Stimulated activated naive CD4-positive, alpha-beta T cell (primary cell): ENCODE measurements at places on chromosomes 16 and 17.

DNA sequence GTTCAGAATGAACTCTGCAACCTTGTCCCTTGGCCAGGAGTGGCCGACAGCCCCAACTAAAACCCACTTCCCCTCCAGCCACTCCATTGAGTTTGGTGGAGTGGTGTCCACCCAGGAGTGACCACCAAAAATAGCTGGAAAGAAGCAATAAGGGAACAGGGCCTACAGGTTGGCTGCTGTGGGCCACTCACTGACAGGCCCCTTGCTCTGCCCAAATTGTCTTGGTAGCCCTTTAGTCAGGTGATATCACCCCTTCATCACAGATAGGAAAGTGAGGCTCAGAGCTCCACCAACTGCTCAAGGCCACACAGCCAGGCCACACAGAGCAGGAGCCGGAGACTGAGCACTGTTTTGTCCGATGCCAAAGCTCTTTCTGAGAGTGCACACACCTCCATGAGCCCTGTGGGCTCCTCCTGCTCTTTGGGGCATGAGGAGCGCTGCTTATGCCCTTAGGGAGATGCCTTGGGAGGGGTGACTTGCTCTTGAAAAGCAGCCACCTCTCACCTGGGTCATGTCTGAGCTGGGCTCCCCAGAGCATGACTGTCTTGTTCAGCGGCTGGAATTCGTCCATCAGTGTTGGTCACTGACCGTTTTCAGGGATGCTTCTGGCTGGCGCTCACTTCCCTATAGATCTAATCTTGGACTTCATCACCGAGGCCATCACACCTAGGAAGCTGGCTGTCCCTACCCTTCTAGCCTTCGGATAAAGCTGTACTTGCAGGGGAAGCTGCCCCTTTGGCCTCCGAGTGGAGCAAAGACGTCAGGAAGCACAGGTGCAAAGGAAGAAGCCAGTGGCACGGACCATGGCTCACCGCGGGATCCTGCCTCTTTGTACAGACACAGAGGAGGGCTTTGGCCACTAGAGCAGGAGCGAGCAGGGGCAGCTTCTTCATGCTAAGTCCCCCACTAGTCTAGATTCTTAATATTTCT, 186.0 kb upstream of the ZNF469 start:
- DNase-seq = no peak

- DNase-seq = no peak
Measured at GRCh38 chr17:28290703-28291102, 28.3 kb upstream of the TMEM97 start.

DNA sequence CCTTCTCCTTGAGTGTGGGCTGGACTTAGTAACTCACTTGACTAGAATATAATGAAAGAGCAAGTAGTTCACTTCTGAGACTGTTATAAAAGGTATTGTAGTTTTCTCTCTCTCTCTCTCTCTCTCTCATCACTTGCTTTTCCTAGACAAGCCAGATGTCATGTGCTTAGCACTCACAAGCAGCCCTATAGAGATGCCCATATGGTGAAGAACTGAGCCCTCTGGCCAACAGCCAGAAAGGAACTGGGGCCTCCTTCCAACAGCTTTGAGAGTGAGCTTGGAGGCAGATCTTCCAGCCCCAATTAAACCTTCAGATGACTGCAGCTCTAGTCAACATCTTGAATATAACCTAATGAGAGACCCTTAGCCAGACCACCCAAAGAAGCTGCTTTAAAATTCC, 440.5 kb downstream of the GRIN2A start:
- DNase-seq = no peak

DNA sequence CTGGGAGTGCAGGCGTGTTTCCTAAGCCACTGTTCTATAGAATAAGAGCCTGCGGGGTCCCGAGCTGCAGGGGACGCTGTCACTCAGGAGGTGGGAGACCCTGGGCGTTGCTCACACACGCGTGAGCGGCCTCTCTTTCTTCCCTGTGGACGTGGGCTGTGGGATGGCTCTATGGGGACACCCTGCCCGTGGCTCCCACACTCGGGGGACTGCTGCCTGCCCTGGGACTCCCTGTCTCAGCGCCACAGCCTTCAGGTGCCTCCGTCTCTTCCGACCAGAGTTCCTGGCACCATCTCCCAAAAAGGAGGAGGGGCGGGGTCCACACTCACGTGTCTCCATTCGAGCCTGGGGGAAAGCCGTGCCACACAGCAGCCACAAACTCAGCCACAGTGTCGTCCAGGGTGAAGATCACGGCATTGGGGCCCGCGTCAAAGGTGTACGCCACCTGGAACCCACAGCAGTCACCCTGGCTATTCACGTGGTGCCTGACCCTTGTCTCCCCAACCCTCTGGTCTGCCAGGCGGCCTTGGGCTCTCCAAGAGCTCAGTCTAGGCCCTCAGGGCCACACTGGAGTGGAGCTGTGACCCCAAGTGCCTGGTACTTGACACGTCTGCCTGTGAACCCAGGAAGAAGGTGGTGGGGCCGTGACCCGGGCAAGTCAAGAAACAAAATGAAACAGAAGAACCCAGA, 3.7 kb upstream of the CYBA start:
- no peak for DNase-seq

DNA sequence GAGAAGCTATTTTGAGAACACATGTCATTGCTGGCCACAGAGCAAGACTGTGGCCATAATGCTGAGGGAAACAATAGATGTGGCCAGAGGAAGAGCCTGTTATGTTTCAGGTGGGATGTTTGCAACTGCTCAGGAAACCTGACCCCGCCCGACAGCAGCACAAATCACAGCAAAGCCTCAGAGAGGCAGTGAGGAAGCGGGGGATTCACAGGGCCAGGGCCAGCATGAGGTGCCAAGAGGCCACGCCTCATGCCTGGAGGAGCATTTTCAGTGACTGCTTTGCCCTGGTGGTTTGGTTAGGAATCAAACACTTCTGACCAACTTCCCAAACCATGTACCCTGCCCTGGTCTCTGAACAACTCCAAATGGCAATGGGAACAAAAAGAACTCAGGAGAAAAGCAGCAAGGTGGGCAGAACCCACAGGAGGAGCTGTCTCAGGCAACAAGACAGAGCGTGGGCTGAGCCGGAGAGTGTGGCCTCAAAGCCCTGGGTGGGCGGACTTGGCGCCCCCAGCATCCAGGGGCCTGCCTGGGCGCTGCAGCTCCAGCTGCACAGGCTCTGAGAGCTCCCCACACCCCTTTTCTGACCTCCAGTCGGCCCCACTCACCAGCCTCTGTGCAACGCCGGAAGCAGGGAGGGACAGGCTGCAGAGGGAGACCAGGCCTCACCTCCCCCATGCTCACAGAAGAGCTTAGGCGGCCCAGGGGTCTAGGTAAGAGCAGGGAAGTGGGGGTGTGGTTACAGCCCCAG, 20.6 kb downstream of the HIC1 start:
- DNase-seq = no peak

GRCh38 chr16:67349172-67349571, 22.6 kb downstream of the LRRC36 start:
- peak; percentile 13 for DNase-seq

- no peak for DNase-seq
Measured at GRCh38 chr17:78151514-78152008, 5.4 kb downstream of the C17orf99 start.

DNA sequence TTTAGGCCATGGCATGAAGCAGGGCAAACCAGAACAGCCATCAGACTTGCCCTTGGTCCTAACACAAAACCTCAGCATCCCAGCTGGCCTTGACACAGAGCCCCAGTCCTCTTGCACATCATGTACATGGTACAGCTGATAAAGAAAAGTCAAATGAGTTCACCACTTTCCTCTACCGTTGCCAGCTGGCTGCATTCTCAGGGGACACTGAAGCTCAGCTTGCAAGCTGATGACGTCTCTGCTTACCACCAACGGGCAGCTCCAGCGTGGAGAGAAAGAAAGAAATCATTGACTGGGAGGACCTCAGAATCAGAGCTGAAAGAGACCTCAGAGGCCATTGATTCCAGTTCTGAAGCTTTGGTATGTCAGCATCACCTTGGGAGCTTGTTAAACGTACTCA, 80.7 kb upstream of the CES5A start:
- DNase-seq = no peak

DNA sequence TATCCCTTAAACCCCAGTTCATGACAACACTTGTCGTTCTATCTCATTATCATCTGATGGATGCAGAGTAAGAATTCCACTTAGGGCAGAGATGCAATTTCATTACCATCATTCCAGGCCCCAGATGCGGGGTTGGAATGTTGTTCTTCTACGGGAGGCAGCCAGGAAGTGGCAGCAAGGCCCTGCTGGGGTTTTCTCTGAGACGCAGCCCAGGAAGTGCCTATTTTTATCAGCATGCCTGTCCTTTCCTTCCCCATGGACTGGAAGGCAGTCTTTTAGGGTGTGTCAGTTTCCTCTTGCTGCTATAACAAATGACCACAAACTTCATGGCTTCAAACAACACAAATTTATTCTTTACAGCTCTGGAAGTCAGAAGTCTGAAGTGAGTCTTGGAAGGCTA, 246.6 kb upstream of the DYNLRB2 start:
- no peak for DNase-seq

DNA sequence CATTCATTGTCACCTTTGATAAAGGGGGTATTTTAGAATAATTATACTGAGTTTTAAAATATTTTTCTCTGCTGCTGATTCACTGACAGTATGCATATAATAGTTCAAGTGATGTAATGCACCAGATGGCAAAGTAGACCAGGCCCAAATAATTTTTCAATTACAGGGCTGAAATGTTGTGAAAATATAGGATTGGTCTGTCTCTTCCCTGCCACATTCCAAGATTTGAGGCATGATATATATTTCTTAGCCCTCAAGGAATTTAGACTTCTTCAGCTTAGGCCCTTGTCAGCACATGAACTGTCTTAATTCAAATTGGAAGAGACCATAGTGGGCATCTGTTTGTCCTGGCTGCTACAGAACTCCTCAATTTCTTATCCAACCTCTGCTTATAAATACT, 39.2 kb upstream of the SLC12A3 start:
- DNase-seq = no peak
